Dorsolateral prefrontal cortex (tissue), 122 donors: ENCODE measurements at places on chromosomes 5 and 9.

DNA sequence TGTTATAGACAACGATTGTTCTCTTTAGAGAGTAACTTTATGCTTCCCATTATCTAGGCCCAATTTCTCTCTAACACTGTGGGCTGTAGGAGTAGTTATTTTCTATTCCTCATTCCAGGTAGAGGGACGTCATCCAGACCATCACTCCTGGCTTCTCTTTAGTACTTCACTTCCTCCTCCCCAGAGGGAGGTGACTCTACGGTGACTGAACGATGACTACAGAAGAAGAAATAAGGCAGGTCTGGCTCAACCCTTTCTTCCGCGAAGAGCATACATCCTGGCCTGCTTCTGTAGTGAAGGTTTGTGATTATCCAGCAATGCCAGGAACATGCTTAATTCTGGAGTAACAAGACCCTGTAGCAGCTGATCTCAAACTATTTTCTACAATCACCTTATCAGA lies 50.8 kb downstream of the HMGCR start:
- no peak for DNase-seq

- no peak for DNase-seq
Measured at GRCh38 chr5:163563112-163563511, 57.7 kb downstream of the MAT2B start.

- DNase-seq = no peak
Measured at GRCh38 chr5:75660678-75661465, 49.6 kb downstream of the ANKDD1B start.

DNA sequence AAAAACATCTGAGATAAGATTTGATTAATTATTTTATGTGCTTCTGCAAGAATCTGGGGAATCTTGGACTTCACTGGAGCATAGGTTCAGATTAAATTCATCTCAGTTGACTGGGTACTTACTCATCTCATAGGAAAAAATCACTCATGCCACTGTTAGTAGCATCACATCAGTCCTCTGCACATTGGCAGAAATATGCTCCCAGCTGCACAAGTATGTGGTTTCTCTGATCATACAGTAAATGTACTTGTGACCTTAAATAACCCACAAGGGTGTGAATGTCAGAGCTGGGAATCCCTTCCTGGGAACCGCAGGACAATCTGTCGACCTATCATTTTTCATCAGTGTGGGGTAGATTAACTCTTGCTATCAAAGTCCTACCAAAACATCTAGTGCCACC lies 203.7 kb upstream of the SLC24A2 start:
- DNase-seq = no peak

DNA sequence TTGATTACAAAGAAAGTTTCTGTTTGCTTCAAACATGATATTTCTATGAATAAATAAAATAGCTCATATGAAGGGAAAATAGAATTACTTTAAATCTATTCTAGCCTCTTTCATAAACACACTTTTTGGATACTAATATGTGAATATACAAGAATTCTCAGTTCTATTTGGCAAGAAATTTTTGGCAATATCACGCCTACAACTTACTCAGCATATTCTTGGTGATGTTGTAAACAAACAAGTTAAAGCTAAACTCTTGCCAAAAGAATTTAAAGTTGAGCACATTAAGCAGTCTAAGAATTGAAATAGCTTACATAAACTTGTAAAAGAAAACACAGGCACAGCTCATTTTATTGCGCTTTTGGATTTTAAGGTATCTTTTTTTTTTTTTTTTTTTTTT lies 209.8 kb downstream of the CDH12 start:
- no peak for DNase-seq

DNA sequence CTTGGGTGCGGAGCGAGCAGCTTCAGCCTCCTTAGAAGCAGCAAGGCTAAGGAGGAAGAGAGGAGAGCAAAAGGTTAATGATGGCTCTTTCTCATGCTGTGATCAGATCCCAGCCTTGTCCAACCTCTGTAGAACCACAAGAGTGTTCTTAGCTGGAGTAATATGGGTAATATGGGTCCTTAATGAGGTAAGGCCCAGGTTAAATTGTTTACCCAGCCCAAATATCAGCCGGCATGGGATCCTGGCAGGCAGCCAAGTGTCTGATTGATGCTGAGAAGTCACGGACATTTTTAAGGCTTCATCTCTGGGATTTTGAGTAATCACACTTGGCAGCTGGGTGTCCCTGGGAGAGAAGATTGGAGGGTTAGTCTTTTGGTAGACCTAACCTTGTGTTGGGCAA lies 32.3 kb downstream of the GLRA1 start:
- no peak for DNase-seq

GRCh38 chr5:126497506-126497905 lies 74.3 kb downstream of the GRAMD2B start:
- no peak for DNase-seq

- DNase-seq = no peak
Measured at GRCh38 chr5:142411656-142412425, 87.0 kb upstream of the SPRY4 start.

- DNase-seq = no peak
Measured at GRCh38 chr5:112657804-112658203, 79.9 kb upstream of the APC start.

DNA sequence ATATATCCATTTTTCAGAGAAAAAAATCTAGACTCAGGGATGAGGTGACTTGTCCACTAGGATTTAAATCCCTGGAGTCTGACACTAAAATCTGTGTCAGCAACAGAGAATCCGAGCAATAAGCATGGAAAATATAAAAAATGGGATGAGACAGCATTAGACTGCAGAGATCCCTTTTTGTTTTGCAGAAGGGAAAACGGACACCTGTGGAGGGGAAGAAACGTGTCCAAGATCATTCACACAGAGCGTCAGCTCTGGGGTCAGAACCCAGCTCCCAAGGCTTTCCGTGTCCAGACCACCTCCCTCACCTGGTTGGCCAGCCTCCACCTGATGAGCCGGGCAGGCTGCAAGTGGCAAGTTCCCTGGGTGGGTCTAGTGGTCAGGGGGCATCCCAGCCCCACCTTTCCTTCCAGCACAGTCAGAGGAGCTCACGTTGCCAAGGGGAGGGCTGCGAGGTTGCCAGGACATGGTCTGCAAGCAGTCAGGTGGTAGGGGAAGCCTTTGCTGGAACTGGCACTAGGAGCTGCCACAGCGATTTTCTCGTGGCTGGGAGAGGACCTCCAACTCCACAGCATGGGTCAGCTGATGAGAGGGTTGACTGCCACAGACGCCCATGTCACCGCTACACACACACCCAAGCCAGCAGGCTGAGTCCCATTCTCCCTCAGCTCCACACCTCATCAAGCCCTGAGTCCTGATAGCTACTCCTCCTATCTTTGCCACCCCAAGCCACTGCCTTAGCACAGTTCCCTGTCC lies 65.9 kb upstream of the CPLX2 start:
- DNase-seq = no peak

DNA sequence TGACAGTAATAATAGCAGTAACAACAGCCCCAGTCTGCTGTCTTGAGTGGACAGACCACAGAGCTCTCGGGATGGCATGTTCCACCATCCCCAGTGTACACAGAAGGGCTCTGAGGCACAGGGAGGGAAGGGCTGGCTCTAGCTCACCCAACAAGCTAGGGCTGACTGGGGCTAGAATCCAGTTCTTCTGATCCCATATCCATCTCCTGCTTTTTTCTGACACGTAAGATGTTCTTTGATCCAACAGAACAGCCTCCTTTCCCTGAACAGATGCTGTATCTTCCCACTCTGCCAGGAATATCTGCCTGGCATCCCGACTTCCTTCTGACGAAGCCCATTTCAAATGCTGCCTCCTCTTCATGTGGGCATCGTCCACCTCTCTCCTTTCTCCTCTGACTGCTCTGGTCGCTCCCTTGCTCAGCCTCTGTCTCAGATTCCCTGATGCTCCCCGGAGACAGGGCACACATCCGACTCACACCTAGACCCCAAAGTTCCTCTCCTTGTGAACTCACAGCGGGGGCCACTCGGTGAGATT lies 43.6 kb upstream of the CLK4 start:
- no peak for DNase-seq

DNA sequence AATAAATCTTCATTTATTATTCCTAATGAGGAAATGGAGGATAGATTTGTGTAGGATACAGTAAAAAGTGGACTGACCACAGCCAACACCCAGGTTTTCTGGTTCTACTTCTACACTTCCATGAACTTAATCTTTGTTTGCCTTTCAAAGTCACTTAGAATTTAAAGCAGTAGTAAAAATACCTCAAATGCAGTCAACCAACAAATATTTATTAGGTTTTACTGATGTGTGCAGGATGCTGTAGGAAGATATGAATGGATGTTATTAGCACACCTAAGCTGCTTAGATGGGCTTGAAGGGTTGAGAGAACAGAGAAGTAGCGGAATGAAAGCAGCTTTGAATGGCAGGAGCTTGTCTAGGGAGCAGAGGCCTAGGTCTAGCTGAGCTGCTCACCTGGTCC lies 201.1 kb downstream of the PALM2AKAP2 start:
- no peak for DNase-seq

DNA sequence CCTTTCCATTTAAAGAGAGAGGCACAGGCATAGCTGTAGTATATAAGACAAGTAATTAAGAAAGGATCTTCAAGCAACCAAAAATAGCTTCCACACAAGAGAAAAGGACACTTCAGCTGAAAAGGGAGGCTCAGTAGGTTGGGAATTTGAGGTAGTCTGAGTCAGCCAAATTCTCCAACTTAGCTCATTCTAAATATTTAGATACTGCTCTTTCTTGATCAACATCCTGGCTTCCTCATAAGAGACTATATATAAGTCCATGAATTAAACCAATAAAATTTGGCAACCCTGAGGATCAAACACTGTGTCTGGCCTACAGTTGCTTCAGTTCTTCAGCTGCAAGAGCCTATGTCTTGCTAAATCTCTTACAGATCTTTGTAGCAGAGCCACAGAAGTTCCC lies 17.8 kb downstream of the HINT1 start:
- no peak for DNase-seq

- DNase-seq = no peak
Measured at GRCh38 chr9:5876026-5876425, 14.7 kb upstream of the MLANA start.

- DNase-seq = no peak
Measured at GRCh38 chr5:54829676-54830535, 155.5 kb downstream of the ESM1 start.

- DNase-seq = no peak
Measured at GRCh38 chr5:132298298-132299212, 4.4 kb downstream of the SLC22A4 start.

DNA sequence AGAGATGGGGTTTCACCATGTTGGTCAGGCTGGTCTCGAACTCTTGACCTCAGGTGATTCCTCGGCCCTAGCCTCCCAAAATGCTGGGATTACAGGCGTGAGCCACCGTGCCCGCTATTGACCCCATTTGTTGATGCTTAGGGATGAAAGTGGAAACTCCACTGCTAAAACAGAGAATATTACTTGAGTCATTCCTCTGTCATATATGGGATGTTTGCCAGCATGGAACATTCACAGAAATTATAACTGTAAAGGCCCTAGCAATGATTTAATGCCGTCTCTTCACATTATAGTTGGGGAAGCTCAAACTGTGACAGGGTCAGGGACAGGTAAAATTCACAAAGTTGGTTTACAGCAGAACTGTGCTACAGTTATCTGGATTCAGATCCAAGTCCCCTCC lies 94.5 kb downstream of the TMC1 start:
- DNase-seq = no peak

GRCh38 chr9:76137931-76138330 lies 247.5 kb downstream of the PCSK5 start:
- DNase-seq = no peak

DNA sequence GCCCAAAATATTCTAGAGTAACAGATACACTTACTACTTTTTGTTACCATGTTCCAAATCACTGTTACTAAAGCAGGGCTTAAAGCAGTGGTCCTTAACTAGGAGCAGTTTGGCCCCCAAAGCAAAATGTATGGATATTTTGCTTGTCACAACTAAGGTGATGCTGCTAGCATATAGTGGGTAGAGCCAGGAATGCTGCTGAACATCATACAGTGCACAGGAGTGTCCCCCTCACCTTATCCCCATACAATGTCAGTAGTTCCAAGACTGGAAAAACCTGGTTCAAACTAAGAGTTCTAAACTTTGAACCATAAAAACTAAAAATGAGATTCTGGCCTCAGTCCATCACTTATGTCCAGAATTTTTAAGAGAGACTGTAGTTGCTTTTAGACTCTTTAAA lies 28.1 kb downstream of the DIMT1 start:
- DNase-seq = no peak

DNA sequence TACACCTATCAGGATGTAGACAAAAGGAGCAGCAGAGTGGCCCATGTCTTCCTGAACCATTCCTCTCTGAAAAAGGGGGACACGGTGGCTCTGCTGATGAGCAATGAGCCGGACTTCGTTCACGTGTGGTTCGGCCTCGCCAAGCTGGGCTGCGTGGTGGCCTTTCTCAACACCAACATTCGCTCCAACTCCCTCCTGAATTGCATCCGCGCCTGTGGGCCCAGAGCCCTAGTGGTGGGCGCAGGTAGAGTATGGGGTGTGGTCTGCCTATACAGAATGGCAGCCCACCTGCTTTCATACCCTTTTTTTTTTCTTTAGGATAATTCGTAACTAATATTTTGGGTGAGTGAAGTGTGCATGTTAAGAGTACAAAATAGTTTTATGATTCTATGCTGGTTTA lies 1.1 kb downstream of the SLC27A6 start:
- no peak for DNase-seq

DNA sequence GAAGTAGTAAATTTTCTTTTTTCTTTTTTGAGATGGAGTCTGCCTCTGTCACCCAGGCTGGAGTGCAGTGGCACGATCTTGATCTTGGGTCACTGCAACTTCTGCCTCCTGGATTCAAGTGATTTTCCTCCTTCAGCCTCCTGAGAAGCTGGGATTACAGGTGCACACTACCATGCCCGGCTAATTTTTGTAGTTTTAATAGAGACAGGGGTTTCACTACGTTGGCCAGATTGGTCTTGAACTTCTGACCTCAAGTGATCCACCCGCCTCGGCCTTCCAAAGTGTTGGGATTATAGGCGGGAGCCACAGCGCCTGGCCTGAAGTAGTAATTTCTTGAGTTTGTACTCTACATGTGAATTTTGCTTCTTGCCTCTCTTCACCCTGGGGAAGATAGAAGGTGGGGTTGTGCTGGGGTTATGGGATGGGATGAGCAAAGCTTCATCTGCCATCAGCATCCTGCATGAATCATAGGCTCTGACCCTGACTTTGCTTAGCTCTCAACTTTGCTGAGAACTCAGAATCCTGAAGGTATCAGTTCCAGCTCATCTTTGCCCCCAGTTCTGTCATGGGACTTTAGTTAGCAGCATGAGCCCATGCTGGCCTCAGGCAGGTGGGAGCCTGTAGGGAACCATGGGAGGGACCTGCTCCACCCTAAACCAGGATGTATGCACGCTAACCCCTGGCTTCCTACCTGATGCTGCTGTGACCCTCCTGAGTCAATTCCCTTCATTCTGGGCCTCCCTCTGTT lies 9.3 kb upstream of the CCL21 start:
- no peak for DNase-seq
